Right ventricle myocardium inferior (tissue), 1 donor: ENCODE measurements at places on chromosomes 5 and 9. TPM values are rescaled to one million over a fixed set of nuclear protein-coding genes. Genes with fewer than 3 reads are reported as not detected.
A peak's percentile ranks its signal among the peaks of the same experiment; 100 is the strongest.

The RGS7BP gene
- total RNA-seq, result 6.5 TPM

The SLC4A9 gene
- total RNA-seq, result not detected

The SPRY4 gene
- 9.7 TPM for total RNA-seq

GRCh38 chr9:122056484-122056883 lies 36.6 kb downstream of the TTLL11 start:
- no peak for DNase-seq

- DNase-seq, result no peak
Observed at GRCh38 chr5:126009566-126009965, 413.6 kb upstream of the GRAMD2B start.

DNA sequence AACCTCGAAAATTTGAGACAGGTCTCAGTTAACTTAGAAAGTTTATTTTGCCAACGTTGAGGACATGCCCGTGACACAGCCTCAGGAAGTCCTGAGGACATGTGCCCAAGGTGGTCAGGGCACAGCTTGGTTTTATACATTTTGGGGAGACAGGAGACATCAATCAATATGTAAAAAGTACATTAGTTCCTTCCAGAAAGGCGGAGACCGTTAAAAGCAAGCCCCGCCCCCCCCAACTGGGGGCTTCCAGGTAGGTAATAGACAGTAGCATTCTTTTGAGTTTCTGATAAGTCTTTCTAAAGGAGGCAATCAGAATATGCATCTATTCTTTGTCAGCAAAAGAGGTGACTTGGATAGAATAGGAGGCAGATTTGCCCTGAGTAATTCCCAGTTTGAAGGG lies 599 bp upstream of the MOCS2 start:
- DNase-seq, result no peak

DNA sequence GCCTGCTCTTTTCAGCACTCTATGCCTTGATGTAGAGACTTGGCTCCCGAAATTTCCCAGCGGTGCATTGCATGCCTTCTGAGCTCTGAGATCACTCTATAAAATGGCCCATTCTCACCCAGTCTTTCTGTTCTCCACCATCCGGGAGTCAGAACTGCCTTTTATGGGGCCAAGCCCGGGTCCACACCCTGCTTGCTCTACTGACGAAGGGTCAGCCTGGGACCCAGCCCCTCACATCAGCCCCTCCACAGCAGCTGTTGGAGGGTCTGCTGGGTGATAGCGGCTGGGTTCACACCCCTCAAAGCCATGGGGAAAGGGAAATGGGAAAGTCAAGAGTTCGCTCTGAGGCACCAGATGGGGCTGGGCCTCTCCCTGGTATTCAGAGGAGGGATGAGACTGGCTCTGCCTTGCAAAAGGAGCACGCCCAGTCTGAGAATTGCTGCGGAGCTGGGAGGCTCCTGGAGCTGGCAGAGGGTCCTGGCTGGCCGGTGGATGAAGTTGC lies 66.0 kb upstream of the ORM1 start:
- no peak for DNase-seq

DNA sequence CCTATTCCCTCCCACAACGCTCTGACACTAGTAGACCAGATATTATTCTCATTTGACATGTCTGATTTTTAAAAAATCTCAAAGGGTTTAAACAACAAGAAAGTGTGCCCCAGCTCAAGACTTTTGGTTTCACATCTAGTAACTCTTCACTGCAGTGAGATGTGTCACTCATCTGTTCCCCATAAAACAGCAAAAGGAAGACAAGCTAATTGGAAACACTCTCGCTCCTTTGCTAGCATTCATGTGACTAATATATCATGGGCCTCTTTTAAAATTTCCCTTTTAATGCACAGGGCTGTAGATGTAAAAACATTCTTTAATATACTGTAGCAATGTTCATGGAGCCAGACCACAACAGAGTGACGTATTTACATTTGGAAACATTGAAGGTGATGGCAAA lies 372.6 kb downstream of the ZNF608 start:
- DNase-seq, result no peak

GRCh38 chr9:5626727-5627634 lies 1.9 kb upstream of the RIC1 start:
- DNase-seq, result peak; percentile 69

DNA sequence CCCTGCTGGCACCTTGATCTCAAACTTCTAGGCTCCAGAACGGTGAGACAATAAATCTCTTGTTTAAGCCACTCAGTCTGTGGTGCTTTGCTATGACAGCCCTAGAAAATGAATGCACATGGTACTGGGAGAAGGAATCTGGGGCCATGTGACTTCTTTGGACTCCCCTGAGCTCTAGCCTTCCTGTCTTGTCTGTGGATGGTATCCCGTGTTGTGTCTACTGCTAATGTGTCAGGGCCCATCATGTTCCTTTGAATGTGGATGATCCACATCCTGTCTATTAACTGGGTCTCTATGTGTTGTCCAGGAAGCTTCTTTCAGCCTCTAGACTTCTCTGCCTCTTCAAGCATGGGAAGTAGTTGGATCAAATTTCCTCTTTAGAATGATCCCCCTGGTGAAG lies 25.1 kb downstream of the IL7R start:
- DNase-seq, result no peak

DNA sequence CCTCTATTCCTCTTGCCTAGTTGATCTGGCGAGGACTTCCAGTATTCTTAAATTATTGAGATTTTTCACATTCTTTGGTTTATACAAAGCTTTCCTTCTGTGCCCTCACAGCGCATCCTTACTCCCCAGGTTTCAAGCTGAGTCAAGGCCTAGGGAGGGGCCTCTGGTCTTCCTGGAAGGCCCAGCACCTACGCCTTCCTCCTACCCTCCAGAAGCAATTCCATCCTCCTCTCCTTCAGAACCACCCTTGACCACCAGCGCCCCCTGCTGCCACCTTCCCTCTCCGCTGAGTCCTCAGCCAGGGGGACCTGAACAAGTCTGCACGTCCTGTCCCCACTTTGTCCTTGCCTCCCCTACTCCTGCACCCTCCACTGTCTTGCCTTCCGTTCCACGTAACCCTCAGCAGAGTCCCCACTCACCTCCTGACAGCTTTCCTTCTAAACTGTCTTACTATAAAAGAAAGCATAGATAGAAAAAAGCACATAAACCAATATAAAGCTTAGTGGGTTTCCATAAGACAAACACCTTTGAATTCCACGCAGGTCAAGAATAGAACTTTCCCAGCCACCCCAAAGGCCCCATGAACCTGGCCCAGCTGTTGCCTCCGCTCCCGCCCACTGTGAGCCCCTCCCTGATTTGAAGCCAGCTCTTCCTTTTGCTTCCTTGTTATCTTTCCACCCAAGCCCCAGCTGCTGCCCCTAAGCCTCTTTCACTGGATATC lies 63.0 kb upstream of the CTSL start:
- peak; percentile 80 for DNase-seq
